Inflammatory macrophage treated with lipopolysaccharide for 1 hour (primary cell): ENCODE measurements at places on chromosomes 3 and 15.
A peak's percentile ranks its signal among the peaks of the same experiment; 100 is the strongest.

- DNase-seq, result no peak
Measured at GRCh38 chr15:60679256-60679655, 200.3 kb upstream of the ICE2 start.

DNA sequence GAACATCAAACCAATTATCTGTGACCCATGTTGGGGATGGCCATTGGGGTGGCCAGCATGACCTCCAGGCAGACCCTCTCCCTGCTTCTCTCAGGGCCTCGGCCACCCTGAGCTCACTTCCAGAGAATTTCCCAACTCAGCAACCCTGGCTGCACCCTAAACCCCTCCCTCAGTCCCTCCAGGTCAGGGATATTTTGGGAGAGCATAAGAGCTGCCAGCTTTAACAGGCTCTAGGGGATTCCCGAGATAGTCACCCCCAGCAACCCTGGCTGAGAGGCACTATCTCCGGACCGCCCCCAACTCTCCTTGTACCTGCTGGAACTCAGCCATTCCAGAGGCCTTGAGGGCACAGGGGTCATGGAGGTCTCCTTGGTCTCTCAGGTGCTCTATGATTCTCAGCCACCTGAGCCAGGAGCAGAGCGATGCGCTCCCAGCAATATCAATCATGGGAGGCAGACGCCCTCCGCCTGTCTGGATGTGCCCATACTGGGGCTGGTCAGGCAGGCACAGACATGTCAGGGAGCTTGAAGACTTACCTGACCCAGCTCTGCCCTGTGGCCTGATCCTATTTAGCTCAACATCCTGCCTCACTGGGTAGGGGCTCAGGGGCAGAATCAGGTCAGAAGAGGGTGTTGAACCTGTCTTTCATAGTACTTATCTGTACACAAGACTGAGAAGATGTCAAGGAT lies 34.9 kb upstream of the CILP start:
- no peak for DNase-seq

- no peak for DNase-seq
Measured at GRCh38 chr3:152208439-152208838, 60.3 kb upstream of the MBNL1 start.

DNA sequence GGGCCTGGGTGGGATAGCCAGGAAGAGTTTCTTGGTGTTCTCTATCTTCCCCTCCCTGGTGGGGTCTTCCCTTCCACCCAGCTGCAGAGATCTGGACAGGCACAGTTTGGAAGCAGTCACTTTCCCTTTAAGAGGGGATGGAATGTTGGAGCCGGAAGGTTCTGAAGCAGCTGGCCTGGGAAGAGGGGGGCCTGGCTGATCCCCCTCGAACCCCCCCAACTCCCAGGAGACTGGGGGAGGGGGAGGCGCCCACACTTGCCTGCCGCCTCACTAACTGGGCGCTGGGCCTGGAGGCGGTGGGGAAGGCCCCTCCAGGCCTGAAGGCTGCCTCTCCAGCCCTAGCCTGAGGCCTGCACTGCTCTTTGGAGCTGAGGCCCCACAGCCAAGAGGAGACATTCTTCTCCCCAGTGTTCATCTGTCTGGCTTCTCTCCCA lies 1.4 kb downstream of the DVL3 start:
- no peak for DNase-seq

DNA sequence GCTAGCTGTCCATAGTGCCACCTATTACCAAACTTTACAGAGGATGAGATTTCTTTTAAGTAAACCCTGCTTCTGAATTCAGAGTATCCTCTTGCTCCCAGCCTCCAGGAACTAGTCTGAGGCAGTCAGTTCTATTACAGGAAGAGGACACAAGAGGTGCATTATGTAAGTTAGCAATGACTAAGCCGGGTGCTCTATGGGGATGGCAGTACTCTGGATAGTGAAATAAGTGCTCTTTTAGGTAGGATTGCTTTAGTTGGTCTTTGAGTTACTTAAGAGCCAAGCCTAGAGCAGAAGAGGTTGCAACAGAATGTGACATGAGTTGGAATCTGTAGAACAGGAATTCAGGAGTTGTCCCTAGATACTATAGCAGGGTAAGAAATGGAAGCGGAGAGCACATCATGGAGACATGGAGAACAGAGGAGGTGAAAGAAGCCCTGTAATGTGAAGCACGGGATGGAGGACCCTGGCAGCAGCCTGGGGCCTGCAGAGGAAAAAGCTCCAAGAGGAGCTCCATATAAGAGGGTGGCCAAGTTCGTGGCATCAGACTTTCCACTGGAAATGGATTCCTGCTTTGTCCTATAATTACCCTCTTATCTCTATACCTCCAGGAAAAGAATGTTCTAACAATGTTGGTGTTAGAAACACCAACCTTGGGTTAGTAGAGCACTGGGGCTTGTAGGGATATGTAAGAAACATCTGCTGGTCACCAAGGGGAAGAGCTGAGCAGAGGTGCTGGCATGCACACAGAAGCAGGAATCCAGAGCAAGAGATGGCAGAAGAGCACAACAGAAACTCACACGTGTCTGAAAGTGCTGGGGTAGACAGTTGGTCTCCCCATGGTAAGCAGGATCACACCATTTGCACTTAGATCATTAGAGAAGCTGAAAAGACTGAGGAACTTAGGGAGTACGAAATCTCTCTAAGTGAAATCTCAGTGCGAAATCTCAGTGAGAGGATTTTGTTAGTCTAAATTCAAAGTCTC lies 851.1 kb downstream of the FHIT start:
- DNase-seq, result no peak

- DNase-seq, result peak; percentile 10
Measured at GRCh38 chr3:169227911-169228310, 435.6 kb downstream of the MECOM start.
